Muscle of leg (tissue), 16 donors: ENCODE measurements at places on chromosomes 2 and 18. TPM values are rescaled to one million over a fixed set of nuclear protein-coding genes. Genes with fewer than 3 reads are reported as not detected.

Gene DSC1
- under 0.01 TPM for total RNA-seq

Gene RIT2
- total RNA-seq, result not detected

Gene C2orf80
- total RNA-seq, result not detected

Gene GNLY
- total RNA-seq, result 0.31 TPM

- DNase-seq, result no peak
Observed at GRCh38 chr2:171483793-171484192, 38.5 kb upstream of the CYBRD1 start.

GRCh38 chr2:104786821-104787220, 67.1 kb upstream of the POU3F3 start:
- DNase-seq, result no peak

DNA sequence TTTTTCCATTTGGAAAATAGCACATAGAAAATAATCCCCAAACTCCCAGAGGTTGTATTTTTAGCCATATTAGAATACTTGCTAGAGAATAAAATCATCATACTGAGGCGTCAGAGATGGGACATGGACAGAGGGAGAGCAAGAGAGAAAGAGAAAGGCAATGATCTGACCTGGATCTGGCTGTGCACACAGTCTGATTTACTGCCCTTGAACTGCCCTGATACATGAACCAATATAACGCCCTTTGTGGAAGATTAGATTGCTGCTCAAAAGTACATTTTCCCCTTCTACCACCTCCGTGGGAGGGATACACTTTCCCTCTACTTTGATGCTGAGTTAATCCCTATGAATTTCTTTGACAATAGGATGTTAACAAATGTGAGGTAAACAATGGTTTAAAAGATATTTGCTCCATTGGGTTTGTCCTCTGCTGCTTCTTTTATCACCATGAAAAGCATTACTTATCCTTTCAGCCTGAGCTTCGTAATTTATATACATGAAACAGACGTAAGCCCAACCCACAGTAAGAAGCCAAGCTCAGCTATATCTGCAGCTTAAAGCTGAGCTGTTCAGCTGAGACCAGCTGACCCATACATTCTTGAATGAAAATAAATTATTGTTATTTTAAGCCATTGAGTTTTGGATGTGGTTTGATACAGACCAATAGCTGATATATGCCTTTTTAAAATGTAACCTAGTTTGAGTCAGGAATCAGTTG, 1664.6 kb upstream of the CELF4 start:
- DNase-seq, result no peak

- DNase-seq, result no peak
Observed at GRCh38 chr18:49548229-49548636, 13.6 kb upstream of the LIPG start.

DNA sequence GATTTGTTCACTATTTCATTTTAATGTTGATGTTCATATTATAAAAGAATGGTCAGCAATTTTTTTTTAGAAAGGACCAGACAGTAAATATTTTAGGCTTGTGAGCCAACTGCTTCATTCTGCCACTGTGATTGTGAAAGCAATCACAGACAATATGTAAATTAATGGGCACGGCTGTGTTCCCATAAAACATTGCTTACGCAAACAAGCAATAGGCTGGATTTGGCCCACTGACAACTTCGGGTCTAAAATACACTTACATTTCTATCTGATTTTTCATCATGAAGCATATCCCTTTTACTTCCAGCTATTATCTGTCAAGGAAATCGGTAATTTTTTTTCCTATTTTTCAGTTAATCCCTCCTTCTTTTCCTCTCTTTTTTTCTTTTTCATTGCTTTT, 182.2 kb upstream of the CDH2 start:
- DNase-seq, result no peak

GRCh38 chr2:50746526-50746925, 285.4 kb downstream of the NRXN1 start:
- DNase-seq, result no peak

- DNase-seq, result no peak
Observed at GRCh38 chr18:42792731-42793130, 322.8 kb downstream of the RIT2 start.

DNA sequence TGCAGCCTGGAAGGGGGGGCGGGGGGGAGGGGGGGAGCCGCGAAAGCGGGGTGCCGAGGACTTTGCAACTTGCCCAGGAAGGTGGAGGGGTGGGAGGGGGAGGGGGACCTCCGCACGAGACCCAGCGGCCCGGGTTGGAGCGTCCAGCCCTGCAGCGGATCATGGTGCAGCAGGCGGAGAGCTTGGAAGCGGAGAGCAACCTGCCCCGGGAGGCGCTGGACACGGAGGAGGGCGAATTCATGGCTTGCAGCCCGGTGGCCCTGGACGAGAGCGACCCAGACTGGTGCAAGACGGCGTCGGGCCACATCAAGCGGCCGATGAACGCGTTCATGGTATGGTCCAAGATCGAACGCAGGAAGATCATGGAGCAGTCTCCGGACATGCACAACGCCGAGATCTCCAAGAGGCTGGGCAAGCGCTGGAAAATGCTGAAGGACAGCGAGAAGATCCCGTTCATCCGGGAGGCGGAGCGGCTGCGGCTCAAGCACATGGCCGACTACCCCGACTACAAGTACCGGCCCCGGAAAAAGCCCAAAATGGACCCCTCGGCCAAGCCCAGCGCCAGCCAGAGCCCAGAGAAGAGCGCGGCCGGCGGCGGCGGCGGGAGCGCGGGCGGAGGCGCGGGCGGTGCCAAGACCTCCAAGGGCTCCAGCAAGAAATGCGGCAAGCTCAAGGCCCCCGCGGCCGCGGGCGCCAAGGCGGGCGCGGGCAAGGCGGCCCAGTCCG, 540 bp downstream of the SOX11 start:
- peak; percentile 77 for DNase-seq

DNA sequence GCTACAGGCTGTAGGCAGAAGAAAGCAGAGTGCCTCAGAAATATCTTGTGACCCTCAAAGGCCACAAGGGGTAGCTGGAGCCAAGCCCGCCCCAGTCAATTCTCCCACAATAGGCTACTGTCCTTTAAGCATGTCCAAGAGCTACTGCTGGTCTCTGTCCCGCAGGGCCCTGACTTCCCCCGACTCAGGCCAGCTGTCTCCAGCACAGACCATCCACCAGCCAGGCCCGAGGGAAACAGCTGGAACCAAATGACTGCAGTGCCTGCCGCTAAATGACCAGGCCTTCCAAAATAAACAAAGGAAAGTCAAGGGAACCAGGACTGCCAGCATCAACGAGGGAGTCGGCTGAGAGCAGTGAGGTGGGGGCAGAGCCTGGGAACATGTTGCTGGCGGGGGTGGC, 36.7 kb downstream of the MCFD2 start:
- peak; percentile 85 for DNase-seq

DNA sequence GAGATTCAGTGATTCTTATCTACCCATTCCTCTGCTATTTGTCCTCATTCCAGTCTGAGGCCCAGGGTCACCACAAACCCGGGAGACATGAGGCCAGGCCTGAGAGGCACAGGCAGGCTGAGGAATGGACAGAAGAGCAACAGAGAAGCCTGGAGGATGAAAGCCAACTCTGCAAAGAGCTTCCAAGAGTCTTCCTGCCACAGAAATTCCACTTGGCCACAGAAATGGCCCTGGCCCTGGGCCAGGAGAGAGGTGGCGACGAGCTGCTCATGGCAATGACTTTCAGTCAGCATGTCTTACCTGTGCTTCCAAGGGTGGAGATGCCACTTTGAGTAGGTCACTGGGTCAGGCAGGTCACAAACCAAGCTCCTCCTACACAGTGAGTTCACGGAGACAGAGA, 155.3 kb upstream of the PKDCC start:
- no peak for DNase-seq
